CD4-positive, alpha-beta T cell treated with Interleukin-1 beta for 1 hour (primary cell): ENCODE measurements at places on chromosomes 16 and 17.

- DNase-seq, result no peak
These were observed 14.1 kb downstream of the DLG4 start for GRCh38 chr17:7205561-7205960.

- no peak for DNase-seq
These were observed 24.2 kb downstream of the ELAC2 start for GRCh38 chr17:12993631-12994030.

DNA sequence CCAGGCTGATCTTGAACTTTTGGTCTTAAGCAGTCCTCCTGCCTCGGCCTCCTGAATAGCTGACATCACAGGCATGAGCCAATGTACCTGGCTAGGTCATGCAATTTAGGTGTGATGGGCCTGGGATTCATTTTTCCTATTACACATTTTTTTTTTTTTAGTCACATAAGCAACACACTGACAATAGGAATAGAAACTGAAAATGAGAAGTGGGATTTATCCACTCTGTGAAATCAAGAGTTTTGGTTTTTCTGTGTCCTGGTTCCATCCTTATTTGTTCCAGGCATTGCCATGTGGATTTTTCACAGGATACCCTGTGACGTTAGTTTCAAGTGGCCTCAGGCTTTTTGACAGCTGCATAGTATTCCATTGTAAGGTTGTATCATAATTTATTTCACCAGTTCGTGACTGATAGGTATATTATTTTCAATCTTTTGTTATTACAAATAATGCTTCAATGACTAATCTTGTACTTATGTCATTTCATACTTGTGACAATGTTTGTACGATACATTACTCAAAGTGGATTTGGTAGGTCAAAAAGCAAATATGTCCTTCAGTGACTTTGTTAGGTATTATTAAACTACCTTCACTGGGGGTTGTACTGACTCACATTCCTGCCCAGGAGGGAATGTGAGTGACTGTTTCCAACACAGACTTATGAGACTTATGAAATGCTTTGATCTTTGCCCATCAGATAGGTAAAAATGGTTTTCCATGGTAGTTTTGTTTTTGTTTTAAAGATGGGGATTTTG lies 10.6 kb downstream of the ADCY7 start:
- no peak for DNase-seq

DNA sequence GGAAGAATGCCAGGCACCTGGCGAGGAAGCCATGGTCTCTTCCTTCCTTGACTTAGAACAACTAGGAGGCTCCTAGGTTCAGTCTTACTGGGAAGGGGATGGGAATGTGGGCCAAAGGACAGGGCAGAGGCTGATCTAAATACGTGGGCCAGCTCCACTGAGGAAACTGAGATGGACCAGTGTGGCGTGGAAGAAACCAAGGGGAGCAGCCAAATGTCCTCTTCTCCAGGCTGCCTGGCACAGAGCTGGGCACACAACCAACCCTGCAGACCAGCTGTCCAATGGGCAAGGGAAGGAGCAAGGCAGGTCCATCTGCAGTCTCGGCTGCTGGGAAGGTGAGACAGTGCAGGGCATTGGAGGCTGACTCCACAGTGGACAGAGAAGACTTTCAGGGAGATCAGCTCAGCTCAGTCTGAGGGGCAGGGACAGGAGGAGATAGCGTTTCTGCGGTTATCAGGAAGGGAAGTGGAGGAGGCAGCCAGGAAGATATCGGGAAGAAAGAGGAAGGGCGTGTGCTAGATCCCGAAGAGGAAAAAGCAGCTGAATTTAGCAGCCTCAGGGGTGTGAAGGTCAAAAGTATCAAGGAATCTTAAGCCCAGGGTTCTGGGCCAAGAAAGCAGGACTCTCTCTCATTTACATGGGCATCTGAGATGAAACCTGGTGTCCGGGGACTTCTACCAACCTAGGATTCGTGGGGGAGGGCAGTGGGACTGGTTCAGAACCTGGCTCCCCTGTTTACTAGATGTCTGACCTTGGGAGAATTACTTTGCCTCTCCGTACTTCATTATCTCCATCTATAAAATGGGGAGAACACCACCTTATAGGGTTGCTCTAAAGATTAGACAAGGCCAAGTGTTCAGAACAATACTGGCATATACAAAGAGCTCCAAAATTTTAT lies 1.8 kb downstream of the KIFC3 start:
- DNase-seq, result no peak

DNA sequence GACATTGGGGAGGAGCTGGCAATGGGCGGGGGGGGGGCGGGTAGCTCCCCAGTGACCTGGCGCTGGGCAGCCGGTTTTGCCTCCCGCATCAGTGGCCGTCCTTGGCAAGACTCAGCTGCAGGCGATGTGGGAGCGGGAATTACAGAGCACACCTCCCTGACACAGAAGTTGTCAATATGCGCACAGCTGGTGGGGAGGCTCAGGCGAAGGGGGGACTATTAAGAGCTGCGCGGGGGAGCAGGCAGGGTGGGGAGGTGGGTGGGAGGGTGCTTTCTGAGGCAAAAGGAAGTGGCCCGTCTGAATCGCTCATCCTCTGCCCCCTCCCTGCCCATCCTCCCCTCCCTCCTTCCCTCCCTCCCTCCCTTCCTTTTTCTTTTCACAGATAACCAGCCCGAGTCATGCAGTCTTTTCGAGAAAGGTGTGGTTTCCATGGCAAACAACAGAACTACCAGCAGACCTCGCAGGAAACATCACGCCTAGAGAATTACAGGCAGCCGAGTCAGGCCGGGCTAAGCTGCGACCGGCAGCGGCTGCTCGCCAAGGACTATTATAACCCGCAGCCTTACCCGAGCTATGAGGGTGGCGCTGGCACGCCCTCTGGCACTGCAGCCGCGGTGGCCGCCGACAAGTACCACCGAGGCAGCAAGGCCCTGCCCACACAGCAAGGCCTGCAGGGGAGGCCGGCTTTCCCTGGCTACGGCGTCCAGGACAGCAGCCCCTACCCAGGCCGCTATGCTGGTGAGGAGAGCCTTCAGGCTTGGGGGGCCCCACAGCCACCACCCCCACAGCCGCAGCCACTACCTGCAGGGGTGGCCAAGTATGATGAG lies 44.0 kb downstream of the SREBF1 start:
- peak; percentile 77 for DNase-seq

GRCh38 chr16:71559855-71560254 lies 17.0 kb downstream of the TAT start:
- DNase-seq, result no peak

- no peak for DNase-seq
These were observed 493 bp upstream of the PDE6G start for GRCh38 chr17:81656835-81657234.
